IgD-negative memory B cell (primary cell): ENCODE measurements at places on chromosomes 1 and 21. TPM values are rescaled to one million over a fixed set of nuclear protein-coding genes. Genes with fewer than 3 reads are reported as not detected.

MASP2 gene
- polyA plus RNA-seq: not detected

CLCA2 gene
- polyA plus RNA-seq: not detected

PRRC2C gene
- 67.2 TPM for polyA plus RNA-seq

DCST1 gene
- not detected for polyA plus RNA-seq

BSND gene
- not detected for polyA plus RNA-seq

HIVEP3 gene
- polyA plus RNA-seq: 1.4 TPM

LDLRAD1 gene
- not detected for polyA plus RNA-seq

COL8A2 gene
- polyA plus RNA-seq: not detected

MYCBP gene
- polyA plus RNA-seq: 35.6 TPM

RNU1-4 gene
- polyA plus RNA-seq: not detected

COL9A2 gene
- 3.0 TPM for polyA plus RNA-seq

UTS2 gene
- polyA plus RNA-seq: not detected

NES gene
- not detected for polyA plus RNA-seq

CSDE1 gene
- 312 TPM for polyA plus RNA-seq

SPATA45 gene
- polyA plus RNA-seq: 0.80 TPM

GPX7 gene
- 28.3 TPM for polyA plus RNA-seq

NOS1AP gene
- not detected for polyA plus RNA-seq

NBPF6 gene
- polyA plus RNA-seq: not detected

PTGER3 gene
- not detected for polyA plus RNA-seq

TSTD1 gene
- polyA plus RNA-seq: 349 TPM

SYT11 gene
- polyA plus RNA-seq: 4.9 TPM

GUCA2B gene
- not detected for polyA plus RNA-seq

AADACL4 gene
- not detected for polyA plus RNA-seq

SLC16A4 gene
- polyA plus RNA-seq: 3.6 TPM
